GM20000 (cell line): ENCODE measurements at places on chromosomes 5 and 9.

GRCh38 chr9:21605489-21605931 is 123.4 kb upstream of the IFNE start:
- DNase-seq: no peak

- DNase-seq: no peak
These were observed 49.5 kb downstream of the CAMSAP1 start for GRCh38 chr9:135857843-135858242.

- DNase-seq: no peak
These were observed 94.2 kb downstream of the PPIC start for GRCh38 chr5:122942164-122942914.

GRCh38 chr9:129632460-129632859 is 6.5 kb downstream of the NTMT1 start:
- no peak for DNase-seq

DNA sequence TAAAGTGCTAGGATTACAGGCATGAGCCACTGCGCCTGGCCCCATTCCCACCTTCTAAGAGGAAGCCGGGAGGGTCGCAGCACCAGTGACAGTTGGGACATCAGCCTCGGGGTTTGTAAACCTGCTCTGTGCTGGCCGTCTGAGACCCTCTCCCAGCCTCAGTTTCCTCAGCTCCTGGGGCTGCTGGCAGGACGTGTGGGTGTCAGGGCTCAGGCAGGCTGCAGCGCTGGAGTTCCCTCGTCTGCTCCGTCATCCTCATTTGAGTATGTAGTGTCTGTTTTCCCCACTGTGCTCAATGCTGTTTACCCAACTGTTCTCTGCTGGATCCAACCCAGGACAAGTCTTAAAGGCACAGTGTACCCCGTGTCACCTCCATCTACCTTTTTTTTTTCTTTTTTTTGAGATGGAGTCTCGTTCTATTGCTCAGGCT is 2.0 kb upstream of the NINJ1 start:
- DNase-seq: no peak

GRCh38 chr5:132483661-132484390 is 6.7 kb downstream of the IRF1 start:
- DNase-seq: no peak
